ENCODE measurements at places on chromosomes 1 and 21.

DNA sequence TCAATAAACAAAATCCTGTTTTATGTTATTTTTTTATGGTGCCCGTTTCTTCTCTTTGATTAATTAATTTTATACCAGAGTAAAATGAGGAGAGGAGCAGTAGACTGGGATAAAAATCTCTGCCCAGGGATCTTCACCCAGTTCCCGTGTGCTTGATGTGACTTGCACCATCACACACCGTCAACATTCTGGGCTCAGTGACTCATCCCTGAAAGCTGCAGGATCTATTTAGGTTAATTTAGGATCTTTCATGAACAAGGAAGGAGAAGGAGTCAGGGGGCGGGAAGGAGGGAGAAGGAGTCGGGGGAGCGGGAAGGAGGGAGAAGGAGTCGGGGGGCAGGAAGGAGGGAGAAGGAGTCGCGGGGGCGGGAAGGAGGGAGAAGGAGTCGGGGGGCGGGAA is 182.4 kb downstream of the SMYD3 start:
- DNase-seq: no peak

GRCh38 chr1:216456682-216457081 is 33.4 kb upstream of the USH2A start:
- DNase-seq: no peak

DNA sequence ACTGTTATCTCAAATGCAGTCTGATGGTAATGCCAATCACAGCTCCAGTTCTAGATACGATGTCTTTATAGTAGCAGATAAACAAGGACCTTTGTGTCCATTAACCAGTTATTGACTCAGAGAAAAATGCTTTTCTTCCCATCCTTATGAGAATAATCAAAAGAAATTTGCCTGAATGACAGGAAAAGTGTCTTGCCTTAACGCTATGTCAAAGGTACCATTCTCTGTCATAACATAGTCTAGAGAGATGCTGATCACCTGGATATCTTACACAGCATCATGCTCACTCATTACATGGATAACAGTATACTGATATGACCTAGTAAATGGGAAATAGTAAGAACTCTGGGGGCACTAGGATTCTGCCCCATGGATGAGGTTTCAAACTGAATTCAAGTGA is 151.7 kb upstream of the NEGR1 start:
- no peak for DNase-seq

DNA sequence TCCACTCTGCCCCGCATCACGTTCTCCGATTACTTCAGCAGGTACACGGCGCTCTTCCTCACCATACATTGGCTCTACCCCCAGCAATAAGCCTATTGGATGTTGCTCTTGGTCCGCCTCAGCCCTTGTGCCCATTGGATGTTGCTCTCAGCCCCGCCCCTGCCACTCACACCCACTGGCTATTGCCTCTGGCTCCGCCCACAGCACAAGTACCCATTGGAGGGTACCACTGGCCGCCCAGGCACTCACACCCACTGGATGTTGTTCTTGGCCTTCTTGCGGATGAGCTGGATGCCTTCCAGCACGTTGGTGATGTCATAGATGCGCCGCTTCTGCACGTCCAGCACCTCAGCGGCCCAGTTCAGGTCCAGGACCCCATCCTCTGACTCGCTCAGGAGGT is 9.4 kb downstream of the E2F2 start:
- no peak for DNase-seq

GRCh38 chr1:222953585-222953984 is 138.7 kb downstream of the DISP1 start:
- no peak for DNase-seq

GRCh38 chr1:99533909-99534637 is 111.8 kb upstream of the PALMD start:
- no peak for DNase-seq

- no peak for DNase-seq
Observed at GRCh38 chr1:159983681-159984080, 29.6 kb upstream of the SLAMF9 start.

DNA sequence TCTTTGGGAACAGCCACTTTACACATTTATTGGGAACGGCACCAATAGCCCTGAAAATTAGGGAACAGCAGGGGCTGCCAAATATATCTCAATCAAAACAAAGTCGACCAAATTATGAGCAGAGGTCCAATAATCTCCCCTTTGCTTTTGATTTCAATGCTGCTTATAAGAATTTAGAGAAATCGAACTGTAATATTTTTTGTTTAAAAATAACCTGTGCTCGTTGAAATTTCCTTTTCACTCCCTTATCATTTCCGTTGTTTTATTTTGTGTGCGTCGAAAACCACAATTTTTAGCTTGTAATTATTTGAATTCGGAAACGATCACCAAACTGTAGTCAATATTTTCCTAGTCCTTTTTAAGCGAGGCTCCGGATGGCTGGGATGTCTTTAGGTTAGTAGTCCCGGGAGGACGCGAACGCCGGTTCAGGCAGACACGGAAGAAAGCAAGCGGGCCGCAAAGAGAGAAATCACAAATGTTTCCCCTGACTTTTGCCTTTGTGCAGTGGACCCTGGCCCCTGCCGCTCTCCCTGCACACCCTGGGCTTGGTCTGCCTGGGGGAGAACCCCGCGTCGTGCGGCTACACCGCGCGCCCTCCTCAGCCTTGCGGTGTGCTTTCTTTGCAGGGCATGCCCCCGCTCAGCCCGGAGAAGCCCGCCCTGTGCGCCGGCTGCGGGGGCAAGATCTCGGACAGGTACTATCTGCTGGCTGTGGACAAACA is 2.3 kb downstream of the LHX9 start:
- DNase-seq: no peak

DNA sequence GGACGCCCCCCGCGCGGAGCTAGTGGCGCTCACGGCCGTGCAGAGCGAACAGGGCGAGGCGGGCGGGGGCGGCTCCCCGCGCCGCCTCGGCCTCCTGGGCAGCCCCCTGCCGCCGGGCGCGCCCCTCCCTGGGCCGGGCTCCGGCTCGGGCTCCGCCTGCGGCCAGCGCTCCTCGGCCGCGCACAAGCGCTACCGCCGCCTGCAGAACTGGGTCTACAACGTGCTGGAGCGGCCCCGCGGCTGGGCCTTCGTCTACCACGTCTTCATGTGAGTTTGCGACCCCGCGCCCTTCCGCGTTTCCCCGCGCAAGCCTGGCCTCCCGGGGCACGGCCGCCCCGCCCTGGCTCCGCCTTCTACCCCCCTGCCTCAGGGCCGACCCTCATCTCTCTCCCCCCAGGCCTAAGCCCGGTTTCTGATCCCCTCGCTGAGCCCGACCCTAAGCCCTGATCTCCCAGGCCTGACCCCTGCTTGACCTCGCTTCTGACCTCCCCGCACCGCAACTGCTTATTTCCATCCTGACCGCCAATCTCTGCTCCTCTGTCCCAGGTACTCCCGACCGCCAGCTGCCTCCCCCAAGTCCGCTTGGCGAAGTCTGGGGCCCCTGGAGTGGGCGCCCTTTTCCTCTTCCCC is 669 bp downstream of the KCNQ4 start:
- no peak for DNase-seq

- no peak for DNase-seq
Observed at GRCh38 chr1:165734906-165735305, 33.8 kb downstream of the TMCO1 start.

- DNase-seq: no peak
Observed at GRCh38 chr1:240602189-240602588, 9.8 kb downstream of the GREM2 start.

GRCh38 chr1:167152192-167152876 is 58.5 kb downstream of the STYXL2 start:
- DNase-seq: no peak

GRCh38 chr1:225454733-225455132 is 26.9 kb upstream of the LBR start:
- DNase-seq: peak; percentile 68

DNA sequence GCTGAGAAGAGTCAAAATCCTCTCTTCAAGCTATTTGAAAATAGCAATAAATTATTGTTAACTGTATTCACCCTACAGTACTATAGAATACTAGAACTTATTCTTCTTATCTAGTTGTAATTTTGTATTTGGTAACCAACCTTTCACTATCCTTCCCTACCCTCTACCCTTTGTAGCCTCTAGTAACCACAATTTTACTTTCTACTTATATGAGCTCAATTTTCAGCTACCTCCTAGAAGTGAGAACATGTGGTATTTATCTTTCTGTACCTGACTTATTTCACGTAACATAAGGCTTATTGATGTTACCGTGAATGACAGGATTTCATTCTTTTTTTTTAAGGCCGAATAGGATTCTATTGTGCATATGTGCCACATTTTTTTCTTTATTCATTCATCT is 30.0 kb downstream of the ZC3H11B start:
- no peak for DNase-seq

GRCh38 chr1:183776731-183777130 is 28.2 kb upstream of the RGL1 start:
- DNase-seq: no peak

GRCh38 chr1:204280099-204280961 is 66.5 kb upstream of the GOLT1A start:
- DNase-seq: no peak

GRCh38 chr1:245483247-245483646 is 328.5 kb downstream of the KIF26B start:
- DNase-seq: no peak

DNA sequence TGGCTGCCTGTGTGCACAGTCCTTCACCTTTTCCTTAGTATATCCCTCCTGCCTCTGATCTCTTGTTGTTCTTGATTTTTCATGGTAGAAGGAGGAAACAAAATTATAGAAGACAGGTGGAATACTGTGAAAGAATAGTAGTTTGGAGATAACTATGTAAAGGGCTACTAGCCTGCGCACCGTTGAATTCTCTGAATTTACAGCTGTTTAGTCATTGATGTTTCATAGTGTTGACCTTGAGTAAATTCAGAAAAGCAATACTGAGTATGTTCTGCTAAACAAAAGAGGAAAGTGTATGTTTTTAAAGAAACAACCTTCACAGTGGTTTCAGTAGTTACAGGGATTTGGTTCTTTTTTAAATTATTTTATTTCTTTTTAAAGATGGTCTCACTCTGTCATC is 18.1 kb downstream of the CAMTA1 start:
- no peak for DNase-seq

DNA sequence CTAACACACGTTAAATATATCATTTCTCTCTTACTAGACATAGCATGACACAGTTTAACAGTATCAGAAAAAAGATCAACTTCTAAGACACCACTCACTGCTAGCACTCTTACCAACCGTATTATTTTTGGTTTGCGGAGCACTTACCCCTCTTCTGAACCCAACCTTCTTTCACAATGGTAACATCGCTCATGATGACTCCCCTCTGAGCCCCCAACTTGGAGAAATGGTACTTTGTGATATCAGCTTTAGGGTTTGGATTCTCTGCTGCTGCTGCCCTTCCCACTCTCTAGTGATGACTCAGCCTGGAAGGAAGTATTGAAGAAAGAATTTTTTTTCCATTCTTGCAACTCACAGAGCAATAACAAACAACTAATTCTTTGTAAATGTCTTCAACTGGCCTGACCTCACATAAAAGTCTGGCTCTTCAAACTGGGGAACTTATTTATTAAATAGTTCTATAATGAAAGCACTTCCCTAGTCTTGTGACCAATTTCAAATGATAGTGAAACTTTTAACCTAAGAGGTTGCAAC is 7.0 kb downstream of the AKT3 start:
- DNase-seq: no peak

- DNase-seq: no peak
Observed at GRCh38 chr1:16324456-16324890, 27.8 kb downstream of the FBXO42 start.

- no peak for DNase-seq
Observed at GRCh38 chr1:234579967-234580366, 30.0 kb downstream of the IRF2BP2 start.

- no peak for DNase-seq
Observed at GRCh38 chr1:67257173-67257535, 50.5 kb upstream of the IL12RB2 start.

DNA sequence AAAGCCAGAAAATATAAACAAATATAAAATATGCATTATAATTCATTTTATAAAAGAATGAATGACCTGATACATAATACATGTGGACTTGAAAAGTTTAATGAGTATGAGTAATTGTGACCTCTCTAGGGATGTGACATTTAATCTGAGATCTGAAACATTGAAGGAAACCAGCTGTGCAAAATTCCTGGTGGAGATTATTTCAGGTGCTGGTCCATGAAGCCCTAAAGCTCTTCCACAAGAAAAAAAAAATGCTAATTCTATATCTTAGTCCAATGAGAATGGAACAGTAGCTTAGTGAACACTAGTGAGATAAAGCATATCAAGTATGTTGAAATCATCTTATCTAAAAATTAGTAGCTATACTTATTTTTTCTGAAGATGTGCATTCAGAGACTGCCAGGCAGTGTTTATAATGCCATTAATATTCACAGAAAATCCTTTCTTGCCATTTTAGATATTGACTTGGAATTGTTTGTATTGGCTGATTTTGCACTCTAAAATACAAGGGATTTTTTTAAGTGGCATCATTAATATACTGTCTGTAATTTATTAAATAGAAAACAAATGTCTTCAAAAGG is 1485.9 kb downstream of the PLA2G4A start:
- DNase-seq: no peak

DNA sequence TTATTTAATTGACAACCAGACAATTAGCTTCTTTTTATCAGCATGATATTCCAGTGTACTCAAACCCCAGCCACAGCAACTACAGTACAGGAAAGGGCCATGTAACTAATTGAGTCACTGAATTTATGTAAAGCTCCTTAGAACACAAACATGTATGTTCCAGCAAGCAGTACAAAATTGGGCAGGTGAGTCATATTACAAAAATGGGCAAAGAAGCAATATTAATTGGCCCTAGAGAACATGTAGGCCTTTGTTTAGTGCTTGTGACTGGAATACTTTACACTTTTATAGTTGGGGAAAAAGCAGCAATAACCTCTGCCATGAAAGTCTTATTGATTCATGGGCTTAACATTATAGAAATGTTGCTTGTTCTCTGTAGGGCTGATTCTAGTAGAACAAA is 31.8 kb downstream of the CLEC20A start:
- DNase-seq: no peak

GRCh38 chr1:230030122-230030821 is 36.8 kb upstream of the GALNT2 start:
- DNase-seq: no peak

DNA sequence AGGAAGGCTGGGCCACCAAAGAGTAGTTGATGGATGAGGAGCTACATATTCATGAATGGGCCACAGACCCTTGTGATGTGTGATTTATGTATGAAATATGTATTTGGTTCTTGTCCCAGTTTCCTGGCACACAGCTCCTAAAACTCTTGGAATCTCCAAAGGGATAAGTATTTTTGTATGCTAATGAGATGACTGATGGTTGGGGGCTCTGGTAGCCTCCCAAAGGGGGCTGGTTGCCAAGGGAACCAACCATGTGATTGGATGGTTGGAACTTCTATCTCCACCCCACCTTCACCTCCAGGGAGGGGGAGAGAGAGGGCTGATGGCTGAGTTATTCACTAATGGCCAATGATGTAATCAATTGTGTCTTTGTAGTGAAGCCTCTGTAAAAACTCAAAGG is 77.1 kb downstream of the ZNF281 start:
- DNase-seq: no peak

GRCh38 chr1:226095286-226095685 is 32.8 kb downstream of the H3-3A start:
- no peak for DNase-seq

All from activated T-helper 1 cell treated with anti-CD3 and anti-CD28 coated beads, Interleukin-2, amount 50 U/mL, for 16 hours (primary cell).